ENCODE measurements at places on chromosomes 5 and 9. TPM values are rescaled to one million over a fixed set of nuclear protein-coding genes. Genes with fewer than 3 reads are reported as not detected.

Gene SYNPO
- 3.0 TPM for total RNA-seq

DNA sequence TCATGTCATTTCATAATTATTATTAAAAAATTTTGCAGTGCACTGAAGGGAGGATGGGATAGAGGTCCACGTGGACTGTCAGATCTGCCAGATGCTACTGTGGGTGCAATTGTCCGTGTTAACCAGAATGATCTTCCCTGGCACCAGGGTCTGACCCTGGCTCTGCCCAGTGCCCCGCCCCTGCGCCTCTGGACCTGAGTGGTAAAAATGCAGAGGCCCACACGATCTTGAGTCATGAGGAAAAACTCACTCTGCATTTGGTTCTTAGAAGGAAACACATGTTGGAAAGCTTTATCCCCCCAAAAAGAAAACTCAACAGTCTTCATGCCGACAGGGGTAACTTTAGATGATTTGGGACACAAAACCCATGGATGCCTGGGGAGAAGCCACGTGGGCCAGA lies 20.1 kb upstream of the BARX1 start:
- no peak for DNase-seq
- no peak overlapping the region for H3K4me3 ChIP-seq
- peaks cover 12% of the 10 kb centered on the region for H3K27me3 ChIP-seq

Gene TRPM6
- total RNA-seq: under 0.01 TPM

DNA sequence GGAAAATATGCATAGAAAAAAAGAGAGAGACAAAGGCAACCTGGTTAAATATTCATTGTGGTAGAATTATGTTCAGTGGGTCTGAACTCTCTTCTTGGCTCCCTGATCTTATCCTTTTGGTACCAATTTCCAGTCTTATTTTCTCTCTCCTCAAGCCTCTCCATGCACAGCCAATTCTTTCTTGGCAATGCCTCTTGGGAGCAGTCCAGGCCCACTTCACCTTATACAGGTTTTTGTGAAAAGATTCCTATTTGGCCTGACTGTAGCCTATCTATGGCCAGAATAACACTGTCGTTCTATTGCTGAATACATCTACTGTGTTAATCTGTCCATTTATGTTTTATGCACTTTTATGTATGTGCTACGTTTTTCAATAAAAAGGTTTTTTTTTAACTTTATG lies 2.7 kb downstream of the ELOVL7 start:
- H3K36me3 ChIP-seq: no peaks in the 10 kb centered on the region
- DNase-seq: no peak
- H3K4me3 ChIP-seq: no peak overlapping the region
- H3K27me3 ChIP-seq: peaks cover 54% of the 10 kb centered on the region

Gene PDGFRB
- total RNA-seq: 108 TPM

DNA sequence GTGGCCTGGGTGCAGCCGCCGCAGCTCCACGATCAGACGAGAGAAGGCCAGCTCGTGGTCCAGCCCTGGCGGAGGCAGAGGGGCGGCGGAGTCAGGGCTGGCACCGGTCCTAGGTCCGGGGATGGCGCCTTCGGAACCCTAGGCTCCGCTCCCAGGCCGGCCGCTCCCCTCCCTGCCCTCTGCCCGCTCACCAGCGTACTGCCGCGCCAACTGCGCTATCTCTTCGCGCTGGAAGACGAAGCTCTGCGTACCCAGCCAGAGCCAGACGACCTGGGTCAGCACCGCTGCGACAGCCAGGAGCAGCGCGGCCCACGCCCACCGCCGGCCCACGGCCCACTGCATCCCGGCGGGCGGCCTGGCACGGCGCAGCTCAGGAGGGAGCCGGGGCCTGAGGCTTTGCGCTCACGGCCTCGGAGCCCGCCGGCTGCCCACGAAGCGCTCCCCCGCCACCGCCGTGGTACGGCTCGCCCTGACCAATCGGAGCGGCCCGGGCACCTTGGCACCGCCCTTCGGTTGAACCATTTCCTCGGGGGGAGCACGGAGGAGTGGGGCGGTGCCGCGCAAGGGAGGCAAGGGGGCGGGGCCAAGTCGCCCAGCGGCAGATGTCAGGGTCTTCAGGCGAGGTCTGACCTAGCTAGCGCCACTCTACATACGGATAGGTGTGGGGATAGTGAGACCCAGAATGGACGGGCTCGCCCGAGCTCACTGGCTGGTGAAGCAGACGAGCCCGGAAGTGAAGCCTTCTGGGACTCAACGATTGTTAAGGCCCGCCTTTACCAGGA lies at the start of gene SIGMAR1:
Gene SIGMAR1 (minus strand): TSS at position 432 of the 782 bp plus-strand sequence. CDS start 90 bp downstream, at position 342.
- H3K27me3 ChIP-seq: no peaks in the 10 kb centered on the region
- peaks cover 6% of the 10 kb centered on the region for H3K36me3 ChIP-seq
- H3K27ac ChIP-seq: peak within 1 kb of the TSS; percentile 82
- DNase-seq: peak; percentile 89
- H3K4me3 ChIP-seq: peak within 1 kb of the TSS; percentile 84
- H3K4me1 ChIP-seq: peaks cover 4% of the 10 kb centered on the region

DNA sequence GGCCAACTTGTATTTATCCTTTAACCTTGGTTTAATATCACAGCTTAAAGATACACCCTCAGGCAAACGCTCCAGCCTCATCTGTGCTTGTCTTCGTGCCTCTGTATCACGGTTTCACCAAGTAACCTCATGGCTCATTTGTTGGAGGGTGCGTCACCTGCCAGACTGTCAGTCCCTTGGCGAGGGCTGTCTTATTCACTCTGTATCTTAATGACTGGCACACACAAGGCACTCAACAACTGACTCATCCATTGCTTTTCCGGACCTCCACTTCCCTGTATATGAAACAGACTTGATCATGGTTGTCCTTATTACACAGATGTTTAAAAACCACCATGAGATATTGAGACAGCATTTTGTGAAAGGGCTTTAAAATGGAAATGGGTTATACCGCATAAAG lies 28.0 kb downstream of the LCP2 start:
- H3K4me3 ChIP-seq: no peak overlapping the region
- H3K36me3 ChIP-seq: no peaks in the 10 kb centered on the region
- H3K27ac ChIP-seq: no peak overlapping the region

GRCh38 chr5:96220610-96221390 lies 212.2 kb downstream of the PCSK1 start:
- peak overlapping the region; percentile 74 for H3K27ac ChIP-seq
- H3K27me3 ChIP-seq: no peaks in the 10 kb centered on the region
- H3K4me1 ChIP-seq: peaks cover 9% of the 10 kb centered on the region
- peak; percentile 77 for DNase-seq
- H3K4me3 ChIP-seq: no peak overlapping the region

DNA sequence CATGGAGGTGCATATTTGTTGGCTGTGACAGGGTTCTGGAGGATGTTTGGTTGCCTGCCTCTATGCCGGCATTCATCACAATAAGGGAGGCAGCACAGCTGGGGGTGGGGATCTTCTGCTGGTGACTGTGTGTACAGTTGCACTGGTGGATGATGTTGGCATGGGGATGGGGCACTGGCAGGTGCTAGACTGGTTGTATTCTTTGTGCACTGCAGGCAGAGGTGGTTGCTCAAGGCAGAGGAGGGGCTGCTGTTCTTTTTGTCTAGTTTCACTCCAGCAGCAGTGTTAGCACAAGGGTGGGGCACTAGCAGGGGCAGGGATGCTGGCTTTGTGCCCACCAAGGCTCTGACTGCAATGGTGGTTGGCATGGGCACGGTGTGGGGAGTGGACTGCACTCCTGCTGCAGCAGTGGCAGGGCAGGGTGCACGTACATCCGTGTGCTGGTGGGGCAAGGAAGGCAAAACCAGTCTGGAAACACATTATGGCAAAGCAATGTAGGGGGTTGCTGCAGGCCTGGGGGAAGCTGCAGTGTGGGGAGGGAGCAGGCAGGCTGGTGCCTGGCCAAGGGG lies 69.3 kb downstream of the ISOC1 start:
- no peak overlapping the region for H3K4me3 ChIP-seq
- no peaks in the 10 kb centered on the region for H3K36me3 ChIP-seq
- no peak overlapping the region for H3K27ac ChIP-seq
- no peak for DNase-seq

DNA sequence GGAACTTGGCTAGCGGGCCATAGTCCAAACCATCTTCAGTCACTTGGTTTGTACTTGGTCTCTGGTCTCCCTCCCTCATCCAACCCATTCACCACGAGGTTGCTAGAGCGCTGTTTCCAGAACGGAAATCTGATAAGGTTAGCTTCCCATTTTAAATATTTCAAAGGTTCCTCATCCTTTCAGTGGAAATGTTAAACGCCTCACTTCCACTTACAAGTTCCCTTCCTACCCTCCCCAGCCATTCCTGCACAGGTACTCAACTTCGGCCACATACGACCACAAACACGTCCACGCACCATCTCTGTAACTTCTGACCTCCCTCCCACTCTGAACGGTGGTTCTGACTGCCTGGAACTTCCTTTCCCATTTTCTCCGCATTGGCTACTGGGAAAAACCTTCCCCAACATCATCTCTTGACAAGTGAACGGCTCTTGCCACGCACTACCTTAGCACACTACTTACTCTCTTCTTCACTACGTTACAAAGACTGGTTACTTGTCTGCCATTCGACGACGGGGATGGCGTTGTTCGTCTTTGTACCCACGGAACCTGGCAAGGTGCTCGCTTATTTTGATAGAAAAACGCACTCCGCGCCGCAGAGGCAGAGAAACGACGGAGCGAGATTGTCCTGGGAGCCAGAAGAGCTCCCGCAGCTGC lies 629 bp downstream of the CCNH start:
- H3K4me3 ChIP-seq: peak overlapping the region; percentile 81
- peak; percentile 63 for DNase-seq
- no peaks in the 10 kb centered on the region for H3K4me1 ChIP-seq
- no peaks in the 10 kb centered on the region for H3K27me3 ChIP-seq
- no peaks in the 10 kb centered on the region for H3K36me3 ChIP-seq
- peak overlapping the region; percentile 89 for H3K27ac ChIP-seq

GRCh38 chr9:131407717-131408195 lies 13.9 kb downstream of the PRRC2B start:
- H3K4me1 ChIP-seq: peaks cover 45% of the 10 kb centered on the region
- no peaks in the 10 kb centered on the region for H3K27me3 ChIP-seq
- H3K4me3 ChIP-seq: no peak overlapping the region
- DNase-seq: no peak
- H3K27ac ChIP-seq: peak overlapping the region; percentile 27

Gene ORM2
- total RNA-seq: not detected

DNA sequence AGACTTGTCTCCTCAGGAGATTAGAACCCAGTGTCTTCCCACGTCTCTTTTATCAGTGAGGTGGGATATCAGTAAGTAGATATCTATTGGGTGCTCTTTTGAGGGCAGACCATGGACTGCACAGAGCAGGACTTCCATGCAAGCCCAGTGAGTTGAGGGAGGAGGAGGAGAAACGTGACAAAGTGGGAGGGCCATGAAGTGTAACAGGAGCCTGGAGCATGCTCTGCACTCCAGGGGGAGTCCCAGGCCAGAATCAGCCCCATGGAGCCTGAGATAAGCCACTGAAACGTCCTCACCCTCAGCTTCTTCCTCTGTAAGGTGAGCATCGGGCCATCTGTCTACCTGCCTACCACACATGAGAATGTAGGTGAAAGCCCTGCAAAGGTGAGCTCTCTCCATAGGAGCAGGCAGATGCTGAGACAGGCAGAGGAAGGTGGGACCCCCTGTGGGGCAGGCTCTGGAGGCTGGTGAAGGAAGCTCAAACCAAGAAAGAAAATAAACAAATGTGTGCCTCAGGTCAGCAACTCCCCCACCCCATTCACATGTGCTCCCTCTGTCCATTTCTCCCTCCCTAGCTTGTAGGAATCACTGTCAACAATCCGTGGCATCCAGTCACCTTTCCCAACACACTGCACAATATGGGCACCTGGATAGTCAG lies 87.4 kb downstream of the NRG2 start:
- H3K36me3 ChIP-seq: no peaks in the 10 kb centered on the region
- H3K27ac ChIP-seq: no peak overlapping the region
- H3K4me1 ChIP-seq: no peaks in the 10 kb centered on the region
- no peak for DNase-seq
- peaks cover 37% of the 10 kb centered on the region for H3K27me3 ChIP-seq

DNA sequence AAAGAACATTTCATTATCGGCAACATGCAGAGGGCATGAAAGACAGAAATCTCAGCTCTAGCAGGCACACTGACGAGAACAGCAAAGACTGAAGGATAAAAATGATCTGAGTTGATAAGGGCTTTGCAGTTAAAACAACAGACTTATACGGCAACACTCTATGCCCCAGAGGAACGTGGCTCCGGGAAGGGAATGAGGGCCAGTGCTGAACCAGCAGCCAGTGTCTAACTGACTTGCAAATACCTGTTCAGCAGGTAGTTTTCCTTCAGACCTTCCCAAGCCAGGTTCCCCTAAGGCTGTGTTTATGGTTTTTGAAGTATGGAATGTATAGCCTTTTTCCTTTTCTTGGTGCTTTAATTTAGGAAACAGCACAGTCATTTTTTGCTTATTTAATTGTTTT lies 121.3 kb upstream of the CDH18 start:
- no peaks in the 10 kb centered on the region for H3K27me3 ChIP-seq
- no peak overlapping the region for H3K27ac ChIP-seq
- H3K36me3 ChIP-seq: no peaks in the 10 kb centered on the region
- no peaks in the 10 kb centered on the region for H3K4me1 ChIP-seq
- no peak for DNase-seq
- no peak overlapping the region for H3K4me3 ChIP-seq

Gene SLC6A19
- total RNA-seq: not detected

Gene LHX6
- under 0.01 TPM for total RNA-seq

DNA sequence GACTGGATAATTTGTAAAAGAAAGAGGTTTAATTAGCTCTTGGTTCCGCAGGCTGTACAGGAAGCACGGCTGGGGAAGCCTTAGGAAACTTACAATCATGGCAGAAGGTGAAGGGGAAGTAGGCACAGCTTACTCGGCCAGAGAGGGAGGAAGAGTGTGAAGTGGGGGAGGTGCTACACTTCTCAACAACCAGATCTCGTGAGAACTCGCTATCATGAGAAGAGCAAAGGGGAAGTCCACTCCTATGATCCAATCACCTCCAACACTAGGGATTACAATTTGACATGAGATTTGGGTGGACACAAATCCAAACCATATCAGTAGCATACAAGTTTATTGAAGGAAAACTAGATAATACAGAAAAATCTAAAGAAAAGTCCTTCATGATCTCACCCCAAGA lies 39.9 kb downstream of the NEURL1B start:
- no peak for DNase-seq
- H3K27ac ChIP-seq: no peak overlapping the region
- no peaks in the 10 kb centered on the region for H3K36me3 ChIP-seq
- H3K4me3 ChIP-seq: no peak overlapping the region
- no peaks in the 10 kb centered on the region for H3K27me3 ChIP-seq

DNA sequence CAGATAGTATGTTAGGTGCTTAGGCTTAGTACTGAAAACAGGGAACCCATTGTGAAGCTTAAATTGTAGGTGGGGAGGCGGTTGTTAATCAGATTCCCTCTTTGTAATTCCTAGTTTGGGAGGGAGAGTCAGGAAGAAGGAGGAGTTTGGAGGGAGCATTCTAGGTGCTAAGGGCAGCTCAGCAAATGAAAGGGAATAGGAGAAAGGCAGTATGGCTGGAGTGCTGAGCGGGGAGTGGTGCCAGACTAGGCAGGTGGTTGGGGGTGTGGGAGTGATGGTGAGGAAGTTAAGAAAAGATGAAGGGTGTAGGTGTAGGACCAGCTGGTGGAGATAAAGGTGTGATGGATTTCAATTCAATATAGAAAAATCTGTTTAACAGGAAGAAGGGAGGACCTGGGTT lies 11.1 kb upstream of the GARNL3 start:
- no peaks in the 10 kb centered on the region for H3K4me1 ChIP-seq
- no peaks in the 10 kb centered on the region for H3K36me3 ChIP-seq
- no peak overlapping the region for H3K27ac ChIP-seq
- no peak overlapping the region for H3K4me3 ChIP-seq

Gene ENDOG
- 9.9 TPM for total RNA-seq

Gene SLCO6A1
- total RNA-seq: not detected

Measured in IMR-90 (cell line).